RKO (cell line): ENCODE measurements at places on chromosomes 3 and 15.

- no peak for DNase-seq
Measured at GRCh38 chr3:191262650-191263049, 63.6 kb downstream of the OSTN start.

GRCh38 chr3:108485146-108485545, 25.2 kb downstream of the MYH15 start:
- no peak for DNase-seq

DNA sequence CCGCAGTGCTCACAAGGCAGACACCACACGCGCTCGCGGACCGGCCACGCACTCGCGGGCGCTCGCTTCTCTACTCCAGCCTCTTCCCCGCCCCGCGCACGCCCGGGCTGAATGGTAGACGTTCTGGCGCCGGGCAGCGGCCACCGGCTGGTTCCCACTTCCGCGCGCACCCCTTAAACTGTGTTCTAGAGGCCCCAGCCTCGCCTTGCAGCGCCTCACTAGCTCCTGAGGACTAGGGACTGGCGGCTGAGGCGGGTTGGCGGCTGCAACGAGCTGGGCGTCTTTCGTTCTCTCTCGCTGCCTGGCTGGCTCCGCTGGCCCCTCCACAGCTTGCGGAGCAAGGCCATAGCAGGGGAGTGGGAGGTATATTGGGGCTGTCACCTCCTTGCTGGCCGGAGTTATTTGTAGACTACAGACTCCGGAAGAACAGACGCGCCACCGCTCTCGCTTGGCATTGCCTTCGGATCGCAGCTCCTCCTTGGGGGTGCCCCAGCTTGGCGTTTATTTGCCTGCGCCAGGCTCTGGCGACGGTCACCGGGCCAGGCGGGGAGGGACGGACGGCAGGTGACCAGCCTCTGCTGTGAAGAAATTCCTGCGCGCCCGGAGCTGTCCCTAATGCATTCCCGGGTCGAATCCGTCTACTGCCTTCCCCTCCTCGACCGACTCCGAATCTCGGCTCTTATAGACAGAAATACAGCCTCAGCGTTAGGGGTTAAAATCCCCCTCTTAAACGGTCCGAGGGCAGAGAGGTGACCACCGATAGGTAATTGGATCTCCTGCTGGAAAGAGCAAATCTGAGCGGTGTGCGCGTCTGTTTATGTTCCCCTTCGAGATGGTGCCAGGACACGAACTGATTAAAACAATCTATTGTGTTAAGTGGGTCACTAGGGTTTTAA, 1.3 kb downstream of the GREM1 start:
- DNase-seq: no peak

DNA sequence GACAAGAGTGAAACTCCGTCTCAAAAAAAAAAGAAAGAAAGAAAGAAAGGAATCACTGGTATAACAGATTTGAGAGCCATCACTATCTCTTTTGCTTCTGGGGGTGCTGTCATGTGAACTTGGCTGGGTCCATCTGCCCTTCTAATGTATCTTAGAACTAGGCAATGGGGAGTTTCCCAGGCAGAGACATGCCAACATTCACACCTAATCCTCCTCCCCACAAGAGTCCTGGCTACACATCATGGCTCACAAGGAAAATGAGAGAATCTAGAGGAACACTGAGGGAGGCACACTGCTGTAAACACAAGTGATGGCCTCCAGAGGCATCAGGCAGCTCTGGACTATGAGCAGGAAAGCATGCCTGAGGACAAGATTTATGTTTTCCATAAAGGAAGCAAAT, 67.8 kb upstream of the PPP2R3A start:
- DNase-seq: no peak

- DNase-seq: no peak
Measured at GRCh38 chr3:129266651-129267050, 12.0 kb upstream of the HMCES start.

DNA sequence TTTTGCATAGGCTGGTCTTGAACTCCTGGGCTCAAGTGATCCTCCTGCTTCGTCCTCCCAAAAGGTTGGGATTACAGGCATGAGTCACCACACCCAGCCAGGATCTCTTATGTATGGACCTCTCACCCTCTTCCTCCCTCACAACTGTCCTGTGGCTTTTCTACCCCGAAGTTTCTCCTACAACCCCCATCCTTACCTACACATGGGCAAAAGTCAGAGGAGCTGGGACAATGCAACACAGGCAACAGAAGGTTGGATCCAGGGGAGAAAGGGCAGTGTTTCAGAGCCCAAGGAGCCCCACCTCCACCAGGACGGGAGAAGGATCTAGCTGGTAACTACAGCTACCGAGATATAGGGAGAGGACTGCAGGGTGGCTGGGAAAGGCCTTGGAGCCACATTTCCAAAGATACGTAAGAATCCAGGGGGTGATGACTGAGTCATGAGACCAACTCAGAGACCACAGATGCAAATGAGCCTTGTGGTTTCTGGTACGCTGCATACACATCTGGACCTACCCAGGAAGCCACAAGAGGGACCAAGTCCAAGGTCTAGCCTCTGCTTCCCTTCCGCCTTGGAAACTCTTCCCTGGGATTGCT, 13.6 kb downstream of the IGDCC4 start:
- peak; percentile 52 for DNase-seq

- no peak for DNase-seq
Measured at GRCh38 chr15:41983221-41983620, 10.9 kb upstream of the EHD4 start.

DNA sequence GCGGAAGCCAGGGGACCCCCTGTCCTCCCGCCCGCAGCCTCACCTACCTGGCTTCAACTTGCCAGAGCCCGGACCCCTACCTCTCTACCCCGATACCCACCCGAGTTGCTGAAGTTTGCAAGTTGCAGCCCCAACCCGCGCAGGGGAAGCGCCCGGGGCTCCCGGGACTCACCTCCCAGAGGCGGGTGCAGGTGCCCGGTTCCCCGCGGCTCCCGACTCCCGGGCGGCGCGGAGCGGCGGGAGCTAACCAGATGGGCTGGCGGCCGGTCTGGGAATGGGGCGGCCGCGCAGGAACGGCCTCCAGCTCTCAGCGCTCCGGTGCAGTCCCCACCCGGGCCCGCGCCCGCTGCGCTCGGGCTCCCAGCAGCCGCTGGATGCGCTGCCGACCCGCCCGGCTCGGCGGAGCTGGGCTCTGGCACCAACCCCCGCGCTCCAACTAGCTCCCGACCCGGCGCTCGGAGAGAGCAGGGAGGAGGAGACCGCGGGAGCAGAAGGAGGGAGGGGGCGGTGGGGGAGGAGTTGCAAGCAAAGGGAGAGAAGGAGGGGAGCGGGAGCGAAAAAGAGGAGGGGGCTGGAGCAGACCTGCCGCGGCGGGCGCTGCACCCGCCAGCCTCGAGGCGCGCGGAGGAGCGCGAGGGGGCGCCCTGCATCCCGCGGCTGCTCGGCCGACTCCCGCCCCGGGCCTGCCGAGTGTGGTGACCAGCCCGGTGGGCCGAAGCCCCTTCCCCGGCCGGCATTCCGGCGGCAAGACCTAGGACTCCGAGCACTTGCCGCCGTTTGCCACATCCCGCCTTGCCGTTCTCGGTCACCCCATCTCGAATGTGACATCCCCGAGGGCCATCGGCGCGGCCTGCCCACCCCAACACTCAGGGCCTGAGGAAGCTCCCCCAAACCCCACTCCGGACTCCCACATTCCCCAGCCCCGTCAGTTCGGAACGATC, at the start of gene SEMA5B:
Gene SEMA5B, minus strand, starts transcription at position 472 of the 941 bp plus-strand sequence. CDS start 66,500 bp downstream, outside the sequence.
- no peak for DNase-seq

- no peak for DNase-seq
Measured at GRCh38 chr3:10374311-10374710, 53.4 kb upstream of the SEC13 start.

DNA sequence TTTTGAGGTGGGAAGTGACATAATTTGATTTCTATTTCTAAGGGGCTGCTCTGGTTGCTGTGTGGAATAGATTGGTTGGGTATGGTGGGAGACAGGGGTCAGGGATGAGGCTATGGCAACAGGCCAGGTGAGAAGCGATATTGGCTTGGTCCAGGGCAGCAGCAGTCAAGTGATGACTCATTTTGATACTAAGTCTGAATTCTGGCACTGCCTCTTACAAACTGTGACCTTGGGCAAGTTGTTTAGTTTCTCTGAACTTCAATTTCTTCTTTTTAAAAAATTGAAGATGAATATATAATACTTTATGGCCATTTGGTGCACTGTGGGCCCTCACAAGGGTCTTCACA, 40.4 kb upstream of the CLSTN2 start:
- no peak for DNase-seq

- DNase-seq: no peak
Measured at GRCh38 chr3:85780806-85781205, 822.0 kb downstream of the CADM2 start.

DNA sequence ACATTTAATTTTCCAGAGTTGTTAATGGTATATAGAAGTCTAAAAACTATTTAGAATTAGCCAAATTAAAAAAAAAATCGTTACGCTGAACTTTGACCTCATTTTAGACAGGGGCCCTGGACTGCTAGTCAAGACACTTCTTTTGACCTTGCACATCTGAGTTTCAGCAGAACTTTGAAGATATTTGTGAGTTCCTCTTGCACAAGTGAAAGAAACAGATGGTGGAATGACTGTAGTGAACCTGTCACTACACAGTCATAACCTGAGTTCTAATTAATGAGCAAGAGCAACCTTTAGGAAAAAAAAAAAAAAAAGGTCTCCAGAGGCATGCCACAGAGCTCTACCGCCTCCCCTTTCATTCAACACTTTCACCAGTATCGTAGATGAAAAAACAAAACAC, 5.3 kb downstream of the MYO5C start:
- no peak for DNase-seq

- no peak for DNase-seq
Measured at GRCh38 chr15:75200765-75201615, 692 bp upstream of the C15orf39 start.

DNA sequence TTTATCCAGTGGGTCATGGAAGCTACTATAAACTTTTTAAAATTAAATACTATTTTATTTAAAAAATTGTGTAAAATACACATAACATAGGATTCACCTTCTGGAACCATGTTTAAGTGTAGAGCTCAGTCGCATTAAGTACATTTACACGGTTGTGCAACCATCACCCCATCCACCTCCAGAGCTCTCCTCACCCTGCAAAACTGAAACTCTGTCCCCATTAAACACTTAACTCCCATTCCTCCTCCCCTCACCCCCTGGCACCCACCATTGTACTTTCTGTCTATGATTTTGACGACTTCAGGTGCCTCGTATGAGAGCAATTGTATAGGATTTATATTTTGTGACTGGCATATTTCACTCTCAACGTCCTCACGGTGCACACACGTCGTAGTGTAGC, 70.7 kb downstream of the APBA2 start:
- no peak for DNase-seq

GRCh38 chr3:170128977-170129431, 52.5 kb downstream of the PHC3 start:
- DNase-seq: peak; percentile 76

- no peak for DNase-seq
Measured at GRCh38 chr3:42191443-42191747, 74.6 kb downstream of the CCK start.

DNA sequence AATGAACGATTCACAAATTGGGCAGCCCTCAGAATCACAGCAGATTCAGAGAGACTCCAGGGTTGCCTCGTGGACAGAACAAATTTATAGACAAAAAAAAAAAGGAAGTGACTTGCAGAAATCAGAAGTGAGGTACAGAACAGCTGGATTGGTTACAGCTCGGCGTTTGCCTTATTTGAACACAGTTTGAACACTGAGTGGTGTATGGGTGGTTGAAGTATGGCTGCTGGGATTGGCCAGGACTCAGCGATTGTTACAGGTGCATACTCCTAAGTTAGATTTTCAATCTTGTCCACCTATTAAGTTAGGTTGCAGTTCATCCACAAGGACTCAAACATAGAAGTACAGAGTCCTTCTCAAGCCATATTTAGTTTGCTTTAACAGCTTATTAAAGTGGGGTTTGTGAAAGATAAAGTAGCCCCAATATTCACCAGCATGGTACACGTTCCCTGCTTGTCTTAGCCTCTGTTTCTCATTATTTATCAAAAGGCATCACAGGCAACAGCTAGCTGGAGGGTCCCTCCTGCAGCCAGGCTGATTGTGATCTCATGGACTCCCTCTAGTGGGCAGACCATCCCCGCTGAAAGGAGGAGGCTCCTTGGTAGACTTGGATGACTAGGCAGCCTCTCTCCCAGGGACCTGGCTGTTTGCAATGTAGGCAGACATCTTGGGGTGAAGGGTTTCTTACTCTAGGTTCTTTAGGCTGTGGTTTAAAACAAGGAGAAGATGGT, 17.6 kb upstream of the ALDH1L1 start:
- DNase-seq: peak; percentile 69

DNA sequence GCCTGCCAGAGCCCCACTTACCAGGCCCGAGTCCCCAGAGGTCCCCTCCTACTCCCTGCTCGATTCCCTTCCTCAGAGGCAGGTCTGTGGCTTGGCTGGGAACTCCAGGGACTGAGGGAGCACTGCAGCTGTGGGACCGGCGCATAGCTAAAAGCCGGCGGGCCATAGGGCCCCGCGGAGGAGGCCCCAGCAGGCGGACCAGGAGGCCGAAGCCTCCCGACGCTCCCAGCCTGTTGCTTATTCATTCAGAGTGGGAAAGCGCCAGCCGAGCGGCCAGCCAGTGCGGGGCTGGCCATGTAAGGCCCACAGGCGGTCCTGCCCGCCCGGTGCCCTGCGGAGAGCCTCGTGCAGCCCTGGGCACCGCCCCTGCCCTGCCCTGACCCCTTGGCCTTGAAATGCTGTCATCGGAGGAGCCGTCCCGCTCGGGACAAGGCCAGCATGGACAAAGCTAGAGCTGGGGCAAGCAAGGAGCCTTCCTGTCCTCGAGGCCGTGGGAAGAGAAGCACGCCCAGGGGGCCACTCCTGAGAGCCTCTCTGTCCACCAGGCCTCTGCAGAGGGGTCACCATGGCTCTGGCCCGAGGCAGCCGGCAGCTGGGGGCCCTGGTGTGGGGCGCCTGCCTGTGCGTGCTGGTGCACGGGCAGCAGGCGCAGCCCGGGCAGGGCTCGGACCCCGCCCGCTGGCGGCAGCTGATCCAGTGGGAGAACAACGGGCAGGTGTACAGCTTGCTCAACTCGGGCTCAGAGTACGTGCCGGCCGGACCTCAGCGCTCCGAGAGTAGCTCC, at the start of gene LOXL1:
Gene LOXL1, plus strand, starts transcription at position 244 of the 784 bp plus-strand sequence. Its CDS starts 322 bp downstream, at position 566.
- DNase-seq: peak; percentile 74

DNA sequence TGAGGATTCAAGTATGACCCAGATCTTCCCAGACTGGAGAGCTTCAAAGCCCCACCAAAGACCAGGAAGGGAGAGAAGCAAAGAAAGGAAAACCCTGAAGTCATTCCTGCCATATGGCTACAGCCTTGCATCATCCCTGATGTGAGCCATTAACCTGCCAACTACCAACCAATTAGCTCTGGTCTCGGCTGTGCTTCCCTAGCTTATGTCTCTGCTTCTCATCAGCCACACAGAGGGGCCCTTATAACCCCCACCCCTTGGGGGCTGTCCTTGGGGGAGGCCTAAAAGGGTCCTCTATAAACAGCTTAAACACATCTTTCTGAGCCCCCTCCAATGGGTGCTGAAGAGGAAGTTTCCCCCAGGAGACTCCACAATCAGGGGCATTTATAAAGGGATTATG, 52.8 kb downstream of the NOX5 start:
- no peak for DNase-seq
